ENCODE measurements at places on chromosomes 7 and 10. TPM values are rescaled to one million over a fixed set of nuclear protein-coding genes. Genes with fewer than 3 reads are reported as not detected.

ITIH5 gene
- under 0.01 TPM for total RNA-seq

PIK3AP1 gene
- under 0.01 TPM for total RNA-seq

ACTR3C gene
- not detected for total RNA-seq

- H3K4me3 ChIP-seq: no peak overlapping the region
- no peaks in the 10 kb centered on the region for H3K4me1 ChIP-seq
- DNase-seq: peak; percentile 71
- H3K36me3 ChIP-seq: no peaks in the 10 kb centered on the region
- H3K27ac ChIP-seq: no peak overlapping the region
- peaks cover 86% of the 10 kb centered on the region for H3K27me3 ChIP-seq
Measured at GRCh38 chr7:27196287-27196767, 3.6 kb downstream of the HOXA13 start.

DNA sequence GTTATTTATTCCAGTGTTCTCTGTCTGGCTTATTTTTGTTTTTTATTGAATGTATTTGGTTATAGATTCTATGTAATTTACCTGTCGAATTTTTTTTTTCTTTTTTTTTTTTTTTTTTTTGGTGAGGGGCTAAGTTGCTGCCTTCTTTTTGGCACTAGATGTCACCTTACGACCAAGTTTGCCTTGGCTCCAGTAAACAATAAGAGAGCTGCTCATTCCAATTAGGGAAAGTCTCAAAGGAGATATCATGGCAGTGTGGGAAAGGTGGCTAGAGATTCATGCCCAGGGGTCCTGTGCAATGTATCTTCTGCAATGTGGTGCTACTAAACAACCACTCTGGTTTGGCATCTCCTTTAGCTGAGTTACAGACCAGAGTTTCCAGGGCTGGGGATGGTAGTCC, 84.0 kb downstream of the PTPN20 start:
- peaks cover 6% of the 10 kb centered on the region for H3K27me3 ChIP-seq
- no peaks in the 10 kb centered on the region for H3K36me3 ChIP-seq
- no peak overlapping the region for H3K4me3 ChIP-seq
- peaks cover 3% of the 10 kb centered on the region for H3K4me1 ChIP-seq
- no peak for DNase-seq
- H3K27ac ChIP-seq: no peak overlapping the region

SUN3 gene
- not detected for total RNA-seq

NFKB2 gene
- 16.1 TPM for total RNA-seq

SHOC2 gene
- total RNA-seq: 47.5 TPM

DNA sequence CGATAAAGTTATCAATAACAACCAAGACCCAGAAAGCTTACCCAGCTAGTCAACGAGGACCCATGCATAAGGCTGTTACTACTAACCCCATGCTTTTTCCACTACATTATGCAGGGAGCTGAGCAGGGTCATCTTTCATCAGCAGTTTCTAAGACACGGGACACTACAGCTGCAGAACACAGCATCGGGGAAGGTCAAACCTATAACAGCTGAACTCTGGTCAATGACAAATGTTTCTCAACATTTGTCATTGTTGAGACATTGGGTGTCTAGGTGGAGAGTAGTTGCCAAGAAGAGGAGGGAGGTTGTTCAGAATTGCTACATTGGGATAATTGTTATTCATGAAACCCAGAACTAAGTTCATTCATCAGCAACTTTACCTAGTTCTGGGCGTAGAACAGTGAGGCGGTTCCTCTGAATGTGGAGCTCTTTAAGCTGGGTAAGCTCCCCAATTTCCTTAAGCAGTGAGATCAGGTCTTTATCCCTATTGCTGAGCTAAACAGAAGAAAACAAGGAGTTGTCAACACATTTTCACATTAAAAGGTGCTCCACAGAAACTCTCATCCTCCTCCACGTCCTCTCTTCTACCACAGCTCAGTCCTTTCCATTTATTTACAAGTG, 105.6 kb downstream of the ZNF22 start:
- DNase-seq: no peak
- no peaks in the 10 kb centered on the region for H3K27me3 ChIP-seq
- H3K4me1 ChIP-seq: no peaks in the 10 kb centered on the region

TAC1 gene
- not detected for total RNA-seq

- no peaks in the 10 kb centered on the region for H3K27me3 ChIP-seq
- no peak for DNase-seq
Measured at GRCh38 chr10:69403066-69403465, 13.7 kb downstream of the TACR2 start.

DNA sequence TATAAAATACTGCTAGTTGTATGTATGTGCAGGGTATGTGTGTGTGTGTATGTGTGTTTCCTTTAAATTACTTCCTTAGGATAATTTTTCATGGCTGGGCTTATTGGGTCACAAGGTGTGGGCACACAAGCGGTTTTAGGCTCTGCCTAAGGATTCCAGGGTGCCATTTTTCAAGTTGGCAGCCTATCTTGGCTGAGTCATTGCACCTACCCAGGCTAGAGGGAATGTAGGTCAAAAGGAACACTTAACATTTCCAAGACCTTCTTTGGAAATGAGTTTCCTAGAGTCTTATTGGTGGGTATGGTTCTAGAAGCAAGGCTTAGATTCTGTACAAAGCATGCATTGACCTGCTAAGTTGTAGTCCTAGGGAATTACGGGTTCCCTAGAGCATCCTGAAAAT, 642.1 kb downstream of the LRMDA start:
- H3K4me1 ChIP-seq: no peaks in the 10 kb centered on the region
- peaks cover 4% of the 10 kb centered on the region for H3K27me3 ChIP-seq
- no peak for DNase-seq
- no peak overlapping the region for H3K27ac ChIP-seq
- H3K4me3 ChIP-seq: no peak overlapping the region
- H3K36me3 ChIP-seq: no peaks in the 10 kb centered on the region

GRCh38 chr7:45178241-45179225, 20.9 kb downstream of the RAMP3 start:
- H3K27me3 ChIP-seq: peaks cover 34% of the 10 kb centered on the region
- no peak overlapping the region for H3K27ac ChIP-seq
- H3K36me3 ChIP-seq: no peaks in the 10 kb centered on the region
- DNase-seq: no peak
- no peak overlapping the region for H3K4me3 ChIP-seq
- H3K4me1 ChIP-seq: no peaks in the 10 kb centered on the region

Data from IMR-90 (cell line).